ENCODE measurements at places on chromosomes 4 and X. TPM values are rescaled to one million over a fixed set of nuclear protein-coding genes. Genes with fewer than 3 reads are reported as not detected.

Gene VSIG1
- not detected for polyA plus RNA-seq

Gene PPP4R3C
- not detected for polyA plus RNA-seq

Gene STPG2
- not detected for polyA plus RNA-seq

Gene PLP1
- polyA plus RNA-seq = 1.5 TPM

Gene HSFX3
- polyA plus RNA-seq = not detected

Gene EDA
- polyA plus RNA-seq = 6.3 TPM

Gene MAGT1
- polyA plus RNA-seq = 77.2 TPM

- DNase-seq = no peak
Observed at GRCh38 chrX:150258463-150259430, 104.4 kb upstream of the MAMLD1 start.

- DNase-seq = no peak
Observed at GRCh38 chr4:69120870-69121269, 24.6 kb downstream of the UGT2B7 start.

DNA sequence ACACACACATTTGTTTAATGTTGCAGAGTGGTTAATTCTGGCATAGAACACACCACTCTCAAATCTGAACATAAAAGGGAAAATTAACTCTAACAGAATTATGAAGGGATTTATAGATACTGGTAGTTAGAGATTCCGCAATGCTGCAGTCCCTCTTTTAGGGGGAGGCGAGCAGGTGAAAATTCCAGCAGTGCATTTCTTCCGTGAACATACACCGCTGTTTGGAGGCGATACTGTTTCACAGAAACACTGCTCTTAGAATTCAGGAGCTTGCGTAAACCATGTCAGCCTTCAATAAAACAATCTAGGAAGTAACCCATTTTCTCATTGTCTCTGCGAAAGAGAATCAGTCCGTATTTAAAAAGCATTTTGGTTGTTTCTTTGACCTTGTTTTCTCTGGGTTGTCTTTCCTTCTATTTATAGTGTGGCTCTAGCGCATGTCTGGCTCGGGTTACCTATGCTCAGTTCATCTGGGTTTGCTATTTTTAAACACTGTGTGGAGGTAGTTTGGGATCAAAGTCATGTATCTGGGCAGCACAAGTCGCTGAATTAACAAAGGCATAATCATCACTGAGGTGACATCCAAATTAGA, 90.4 kb downstream of the GPAT3 start:
- no peak for DNase-seq

DNA sequence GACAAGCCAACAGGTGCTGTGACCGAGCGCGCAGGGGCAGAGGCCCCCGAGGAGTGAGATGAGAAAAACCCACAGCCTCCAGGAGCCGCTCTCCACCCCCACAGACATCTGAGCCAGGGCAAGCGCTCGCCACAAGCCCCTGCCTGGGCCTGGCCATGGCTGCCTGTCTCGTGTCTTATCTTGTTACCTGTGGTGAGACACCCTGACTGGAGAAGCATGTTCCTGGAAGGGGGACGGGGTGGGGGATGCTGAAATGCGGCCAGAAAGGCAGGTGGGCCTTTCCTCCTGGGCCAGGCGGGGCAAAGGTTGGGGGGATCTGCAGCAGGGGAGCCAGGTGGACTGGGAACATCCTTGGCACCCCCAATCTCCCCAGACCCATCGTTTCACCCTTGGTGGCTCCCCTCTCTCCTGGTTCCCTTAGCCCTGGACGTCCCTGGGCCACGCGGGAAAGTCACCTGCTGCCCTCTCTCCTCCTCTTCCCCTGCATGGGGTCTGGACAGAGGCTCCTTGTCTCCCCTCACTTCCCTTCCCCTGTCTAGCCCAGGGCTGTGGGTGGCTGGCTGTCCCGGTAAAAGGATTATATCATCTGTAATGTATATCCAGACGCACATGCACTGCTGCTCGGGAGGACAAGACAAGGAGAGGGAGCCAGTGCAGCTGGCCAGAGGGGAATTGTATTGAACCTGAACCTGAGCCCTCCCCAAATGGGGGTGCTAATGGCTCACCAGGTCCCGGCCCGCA, 8.4 kb upstream of the DUSP9 start:
- peak; percentile 14 for DNase-seq

- peak; percentile 88 for DNase-seq
Observed at GRCh38 chr4:15702941-15703403, at the start of gene BST1. BST1 (plus strand) TSS chr4:15703065; CDS start chr4:15703145, 80 bp downstream.

DNA sequence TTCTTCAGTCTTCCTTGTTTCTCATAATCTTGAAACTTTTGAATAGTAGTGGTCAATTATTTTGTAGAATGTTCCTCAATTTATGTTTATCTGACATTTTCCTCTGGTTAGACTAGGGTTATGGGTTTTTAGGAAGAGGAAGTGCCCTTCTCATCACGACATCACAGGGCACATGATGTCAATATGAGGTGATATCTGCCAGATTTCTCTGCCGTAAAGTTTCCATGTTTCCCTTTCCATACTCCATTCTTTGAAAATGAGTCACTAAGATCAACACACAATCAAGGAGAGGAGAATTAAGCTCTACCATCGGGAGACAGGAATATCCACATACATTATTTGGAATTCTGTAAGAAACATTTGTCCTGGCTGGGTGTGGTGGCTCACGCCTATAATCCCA, 28.4 kb downstream of the RP2 start:
- DNase-seq = no peak

DNA sequence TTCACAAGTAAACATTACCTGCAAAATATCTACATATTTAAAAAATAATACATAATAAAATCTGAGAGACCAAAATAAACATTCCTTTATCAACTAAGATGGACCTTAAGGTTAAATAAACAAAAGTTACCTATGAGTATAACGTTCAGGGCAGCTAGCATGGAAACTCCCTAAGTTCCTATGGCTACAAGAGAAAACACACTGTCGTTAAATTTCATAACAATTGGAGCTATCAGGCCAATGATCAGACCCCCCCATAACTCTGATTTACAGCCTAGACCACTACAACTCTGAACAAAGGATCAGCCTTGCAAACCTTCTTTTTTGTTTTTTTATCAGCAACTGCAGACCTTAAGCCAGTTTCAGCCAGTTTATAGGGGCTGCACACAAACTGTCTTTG, 1418.4 kb downstream of the PCDH18 start:
- DNase-seq = no peak

DNA sequence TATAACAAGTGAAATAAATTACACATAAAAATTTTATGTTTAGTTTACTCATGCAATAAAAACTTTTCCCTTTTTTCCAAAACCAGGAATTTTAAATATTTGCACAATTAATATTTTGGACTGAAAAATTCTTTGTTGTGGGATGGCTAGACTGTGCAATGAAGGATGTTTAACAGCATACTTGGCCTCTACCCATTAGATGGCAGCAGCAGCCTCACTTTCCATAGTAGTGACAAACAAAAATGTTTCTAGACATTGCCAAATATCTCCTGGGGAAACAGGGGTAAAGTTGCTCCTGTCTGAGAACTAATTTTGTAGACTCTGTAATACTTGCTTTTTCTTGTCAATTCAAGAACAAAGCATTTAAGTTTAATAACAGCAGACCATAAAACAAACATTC, 49.8 kb downstream of the SCLT1 start:
- DNase-seq = no peak

DNA sequence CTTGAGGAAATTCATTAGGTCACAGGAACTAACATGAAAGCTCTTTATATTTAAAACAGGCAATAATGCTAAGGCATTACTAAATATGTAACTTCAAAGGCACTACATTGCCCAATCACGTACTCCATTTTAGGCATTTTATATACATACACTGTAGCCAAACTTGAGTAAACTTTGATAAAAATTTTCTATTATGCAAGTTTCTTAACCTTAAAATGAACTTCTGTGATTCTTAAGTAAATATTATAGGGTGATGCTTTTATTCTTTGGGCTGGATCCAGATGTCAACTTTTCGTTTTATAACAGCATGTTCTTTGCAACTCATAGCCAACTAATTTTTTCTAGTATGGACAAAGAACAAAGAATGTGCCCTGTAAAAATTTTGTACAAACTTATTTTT, 28.3 kb upstream of the MAP9 start:
- DNase-seq = no peak

DNA sequence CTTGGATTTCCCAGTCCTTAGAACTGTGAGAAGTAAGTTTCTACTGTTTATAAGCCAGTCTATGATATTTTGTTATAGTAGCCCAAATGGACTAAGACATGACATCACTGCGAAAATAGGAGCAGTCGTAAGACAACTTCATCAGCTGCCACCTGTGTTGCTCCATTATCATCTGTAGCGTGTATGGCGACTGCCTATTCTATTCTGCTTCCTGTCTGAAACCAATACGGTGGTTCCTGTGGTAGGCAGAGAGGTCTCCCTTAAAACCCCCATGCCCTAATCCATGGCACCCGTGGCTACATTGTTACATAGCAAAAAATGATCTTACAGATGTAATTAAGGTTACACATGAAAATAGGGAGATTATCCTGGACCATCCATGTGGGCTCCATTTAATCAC, 105.4 kb upstream of the FAT1 start:
- DNase-seq = no peak

GRCh38 chr4:174198828-174199227, 84.6 kb downstream of the FBXO8 start:
- no peak for DNase-seq

Measured in heart left ventricle (tissue), 16 donors.